ENCODE measurements at places on chromosomes 6 and 20.

DNA sequence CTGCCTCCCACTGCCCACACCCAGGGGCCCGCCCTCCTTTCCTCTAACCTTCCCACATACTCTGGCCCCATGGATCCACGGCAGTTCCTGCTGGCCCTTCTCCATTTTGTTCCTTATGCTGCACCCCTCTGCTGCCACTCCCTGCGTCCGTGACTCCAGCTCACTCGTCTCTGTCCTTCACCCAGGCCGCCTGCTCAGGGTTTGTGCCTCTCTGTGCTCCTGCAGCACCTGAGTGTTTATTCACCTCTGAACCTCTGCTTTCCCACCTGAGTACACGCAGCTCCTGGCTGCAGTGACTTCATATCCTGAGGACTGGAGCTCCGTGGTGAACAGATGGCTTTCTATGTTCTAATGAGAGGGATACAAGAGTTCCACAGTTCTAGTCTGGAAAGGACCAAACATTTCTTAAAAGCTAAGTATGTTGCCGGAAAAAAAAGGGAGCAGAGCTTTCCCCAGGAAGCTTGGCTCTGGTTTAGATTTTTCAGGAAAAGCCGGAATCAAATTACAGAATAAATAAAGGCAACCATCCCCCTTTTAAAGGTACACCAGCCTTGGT, 1.5 kb upstream of the GNRH2 start:
- peak overlapping the region; percentile 67 for H3K27ac ChIP-seq
- H3K4me1 ChIP-seq: peaks cover 2% of the 10 kb centered on the region
- H3K27me3 ChIP-seq: no peaks in the 10 kb centered on the region
- no peak for DNase-seq

- no peaks in the 10 kb centered on the region for H3K36me3 ChIP-seq
- no peak overlapping the region for H3K27ac ChIP-seq
- no peak overlapping the region for H3K4me3 ChIP-seq
Observed at GRCh38 chr6:136059308-136059707, 190.8 kb downstream of the MTFR2 start.

DNA sequence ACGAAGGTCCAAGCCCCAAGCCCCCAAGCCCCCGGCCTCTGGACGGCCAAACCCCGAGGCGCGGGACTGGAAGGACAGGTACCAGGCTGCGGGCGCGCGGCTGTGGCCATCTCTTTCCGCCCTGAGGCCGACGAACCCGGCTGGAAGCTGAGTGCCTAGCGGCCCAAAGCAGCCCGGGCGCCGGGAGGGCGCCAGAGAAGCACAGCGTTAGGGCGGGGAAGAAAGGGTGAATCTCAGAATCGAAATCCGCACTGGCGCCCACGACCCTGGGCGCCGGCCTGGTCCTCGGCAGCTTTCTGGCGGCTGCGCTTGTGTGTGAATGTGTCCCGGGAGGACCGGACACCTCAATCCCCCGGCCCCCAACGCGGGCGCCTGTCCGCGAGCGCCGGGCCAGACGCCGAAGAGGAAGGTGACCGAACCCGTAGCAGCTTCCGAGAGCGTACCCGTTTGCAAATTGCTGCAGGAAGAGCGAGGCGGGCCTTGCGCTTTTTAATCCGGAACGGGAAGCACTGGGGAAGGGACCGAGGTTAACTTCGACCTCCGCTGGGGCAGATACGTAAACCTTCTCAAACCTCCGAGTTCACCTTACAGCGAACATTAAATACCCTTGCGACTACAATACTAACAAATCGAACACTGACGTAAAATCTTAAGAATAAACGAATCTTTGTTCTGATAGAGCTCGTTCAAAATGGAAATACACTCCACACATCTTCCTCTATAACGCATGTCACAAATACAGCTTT, 2.9 kb downstream of the NRN1 start:
- no peaks in the 10 kb centered on the region for H3K36me3 ChIP-seq
- peak overlapping the region; percentile 80 for H3K27ac ChIP-seq
- peaks cover 99% of the 10 kb centered on the region for H3K27me3 ChIP-seq
- DNase-seq: no peak

GRCh38 chr20:37244572-37244957, 17.0 kb downstream of the GHRH start:
- H3K4me3 ChIP-seq: no peak overlapping the region
- H3K4me1 ChIP-seq: no peaks in the 10 kb centered on the region
- no peak overlapping the region for H3K27ac ChIP-seq
- no peak for DNase-seq
- no peaks in the 10 kb centered on the region for H3K27me3 ChIP-seq

- H3K4me3 ChIP-seq: peak overlapping the region; percentile 69
- peaks cover 4% of the 10 kb centered on the region for H3K4me1 ChIP-seq
- no peaks in the 10 kb centered on the region for H3K36me3 ChIP-seq
Observed at GRCh38 chr6:31401403-31401802, 2.0 kb upstream of the MICA start.

DNA sequence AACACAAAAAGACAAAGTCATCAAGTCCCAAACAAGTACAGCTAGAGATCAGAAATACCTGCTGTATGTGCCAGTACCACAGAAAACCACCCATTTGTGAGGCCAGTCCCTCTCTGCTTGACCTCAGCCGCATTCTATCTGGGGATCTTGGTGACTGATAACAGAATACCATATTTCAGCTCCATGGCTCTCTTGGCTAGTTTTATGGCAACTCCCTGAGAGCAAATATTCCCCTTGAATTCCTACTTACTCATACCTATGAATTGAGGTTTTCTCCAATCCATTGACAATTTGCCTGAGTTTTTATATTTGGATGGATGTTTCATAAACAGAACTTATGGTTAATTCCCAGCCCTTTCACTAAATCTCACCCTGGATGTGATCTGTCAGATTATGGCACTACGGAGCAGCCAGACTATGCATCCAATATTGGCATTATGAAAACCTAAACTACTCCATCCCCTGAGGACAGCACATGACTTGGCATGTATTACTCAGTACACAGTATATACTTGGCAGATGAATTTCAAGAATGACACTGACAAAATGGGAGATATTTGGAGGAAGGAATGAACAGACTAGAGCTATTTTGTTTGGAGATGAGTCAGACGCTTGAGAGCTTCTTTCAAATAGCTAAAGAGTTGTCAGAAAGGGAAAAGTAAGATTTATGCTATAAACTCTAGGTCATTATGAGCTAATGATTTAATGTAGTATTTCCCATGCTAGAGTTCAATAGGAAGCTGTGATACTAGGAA, 95.7 kb downstream of the PRDM1 start:
- no peaks in the 10 kb centered on the region for H3K4me1 ChIP-seq
- no peak overlapping the region for H3K4me3 ChIP-seq
- H3K36me3 ChIP-seq: no peaks in the 10 kb centered on the region
- no peaks in the 10 kb centered on the region for H3K27me3 ChIP-seq
- no peak overlapping the region for H3K27ac ChIP-seq

DNA sequence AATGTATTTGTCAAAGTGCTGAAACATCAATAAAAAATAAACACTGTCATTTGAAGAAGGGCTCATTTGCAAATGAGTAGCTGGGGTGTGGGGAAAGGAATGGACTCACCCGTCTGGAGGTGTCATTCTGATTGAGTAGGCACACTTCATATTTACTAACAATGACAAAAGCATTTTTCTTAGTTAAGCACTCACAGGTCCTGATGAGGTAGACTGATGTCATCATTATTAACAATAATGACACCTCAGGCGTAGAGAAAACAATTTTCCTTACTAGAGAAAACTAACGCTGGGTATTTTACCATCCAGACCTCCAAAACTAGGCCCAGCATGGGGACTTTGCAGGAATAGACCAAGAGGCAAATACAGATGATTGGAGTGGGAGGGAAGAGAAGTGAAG, 76.0 kb downstream of the UNC5CL start:
- H3K27ac ChIP-seq: no peak overlapping the region
- no peaks in the 10 kb centered on the region for H3K27me3 ChIP-seq
- DNase-seq: no peak
- H3K4me3 ChIP-seq: no peak overlapping the region
- H3K36me3 ChIP-seq: no peaks in the 10 kb centered on the region
- no peaks in the 10 kb centered on the region for H3K4me1 ChIP-seq

DNA sequence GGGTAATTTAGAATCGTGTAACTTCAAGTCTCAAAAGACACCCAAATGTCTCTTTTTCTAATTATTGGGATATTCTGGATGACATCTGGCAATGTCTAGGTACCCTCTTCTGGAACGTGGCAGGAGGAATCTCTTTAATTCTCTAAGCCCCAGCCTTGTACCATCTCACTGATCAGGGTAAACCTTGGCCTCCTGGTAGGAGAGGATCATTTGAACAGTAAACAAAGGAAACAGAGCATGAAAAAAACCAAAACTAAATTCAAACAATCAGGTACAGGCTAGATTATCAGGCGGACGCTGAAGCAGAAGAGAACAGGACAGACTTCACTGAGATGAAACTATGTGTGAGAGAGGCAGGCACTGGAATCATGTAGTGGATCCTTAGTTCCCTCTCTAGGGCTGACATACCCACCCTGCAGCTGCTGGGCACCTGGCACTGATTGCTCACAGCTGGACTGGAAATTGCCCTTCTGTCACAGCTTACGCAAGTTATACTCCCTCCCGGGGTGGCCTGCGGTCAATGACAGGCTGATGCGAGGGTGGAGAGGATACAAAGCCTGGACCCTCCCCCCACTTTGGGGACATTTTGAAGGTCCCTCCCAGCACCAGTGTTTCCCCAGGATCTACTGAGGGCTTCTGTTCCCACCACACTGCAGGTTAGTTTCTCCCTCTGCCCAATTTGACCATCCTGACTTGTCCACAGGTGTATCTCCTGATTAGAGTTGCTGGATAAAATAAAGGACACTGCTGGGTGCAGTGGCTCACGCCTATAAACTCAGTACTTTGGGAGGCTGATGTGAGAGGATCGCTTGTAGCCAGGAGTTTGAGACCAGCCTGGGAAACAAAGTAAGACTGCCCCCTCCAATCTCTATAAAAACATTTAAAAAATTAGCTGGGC, 20.6 kb upstream of the ZBTB24 start:
- H3K4me1 ChIP-seq: no peaks in the 10 kb centered on the region
- H3K27ac ChIP-seq: no peak overlapping the region
- no peaks in the 10 kb centered on the region for H3K27me3 ChIP-seq
- no peaks in the 10 kb centered on the region for H3K36me3 ChIP-seq

DNA sequence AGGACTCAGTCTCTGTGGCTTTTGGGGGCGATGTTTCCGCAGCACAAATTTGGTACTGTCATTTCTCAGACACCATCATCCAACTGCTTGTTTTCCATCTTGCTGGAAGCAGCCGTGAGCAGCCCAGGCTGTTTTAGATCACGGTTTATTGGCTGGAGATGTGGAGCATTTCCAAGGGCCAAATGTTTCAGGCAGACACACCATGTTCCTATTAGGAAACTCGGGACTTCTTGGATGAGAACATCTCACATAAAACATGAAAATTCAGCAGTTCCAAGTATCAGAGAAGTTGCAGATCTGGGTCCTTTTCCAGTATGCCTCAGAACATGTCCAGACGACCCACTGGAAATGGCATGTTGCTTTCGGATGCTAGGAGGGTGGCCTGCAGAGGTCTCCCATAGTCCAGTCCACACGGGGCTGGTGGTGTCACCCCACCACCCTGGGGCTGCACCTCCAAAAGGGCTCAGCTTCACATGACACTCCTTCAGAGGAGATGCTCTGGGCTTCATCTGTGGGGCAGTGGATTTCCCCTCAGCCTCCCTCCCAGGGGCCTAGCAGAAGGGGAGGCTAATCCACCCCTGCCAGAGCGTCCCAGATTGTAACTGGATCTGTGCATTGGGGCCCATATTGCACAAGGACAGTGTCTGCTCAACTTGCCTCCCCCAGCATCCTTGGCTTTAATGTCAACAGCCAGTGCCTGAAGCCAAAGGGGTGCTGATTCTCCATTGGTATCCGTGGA, 176.3 kb downstream of the SCP2D1 start:
- H3K27ac ChIP-seq: peak overlapping the region; percentile 86
- H3K4me3 ChIP-seq: no peak overlapping the region
- no peaks in the 10 kb centered on the region for H3K36me3 ChIP-seq
- no peaks in the 10 kb centered on the region for H3K4me1 ChIP-seq
- no peak for DNase-seq

DNA sequence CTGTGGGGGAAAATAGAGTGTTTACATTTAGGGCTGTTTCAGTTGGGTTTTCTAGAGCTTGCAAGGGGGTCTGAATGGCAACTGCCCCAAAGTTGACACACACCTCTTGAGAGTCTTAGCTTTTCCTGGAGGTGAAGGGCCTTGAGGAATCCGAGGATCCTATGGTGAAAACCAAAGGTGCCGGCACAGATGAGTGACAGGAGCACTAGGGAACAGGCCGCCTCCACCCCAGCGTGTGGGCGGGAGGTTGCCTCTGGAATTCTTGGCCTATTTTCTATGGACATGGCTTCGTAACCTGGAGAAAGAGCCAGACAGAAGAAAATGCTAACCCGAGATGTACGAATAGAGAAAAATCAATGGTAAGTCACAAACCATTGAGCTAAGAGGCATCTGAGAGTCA, 283.2 kb upstream of the FOXQ1 start:
- no peak overlapping the region for H3K27ac ChIP-seq
- no peak for DNase-seq
- no peak overlapping the region for H3K4me3 ChIP-seq

DNA sequence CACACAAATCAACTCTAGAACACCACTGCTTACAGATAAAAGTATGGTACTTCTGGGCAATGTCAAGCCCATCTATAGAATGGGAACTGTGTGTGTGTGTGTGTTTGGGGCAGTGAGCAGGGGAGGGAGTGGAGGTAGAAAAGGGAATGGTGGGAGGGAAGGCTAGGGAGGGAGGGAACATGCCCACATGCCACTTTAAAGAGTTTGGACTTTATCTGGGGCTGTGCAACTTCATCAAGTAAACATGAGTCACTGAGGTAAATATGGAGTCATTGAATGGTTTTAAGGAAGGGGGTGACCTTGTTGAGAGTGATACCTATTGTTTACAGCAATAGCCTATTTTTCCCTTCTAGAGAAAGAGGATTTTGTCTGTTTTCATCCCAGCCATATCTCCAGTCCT, 22.5 kb upstream of the RNGTT start:
- no peaks in the 10 kb centered on the region for H3K27me3 ChIP-seq
- H3K27ac ChIP-seq: no peak overlapping the region
- H3K4me1 ChIP-seq: no peaks in the 10 kb centered on the region
- no peak for DNase-seq

GRCh38 chr6:128209771-128210170, 308.9 kb upstream of the THEMIS start:
- H3K36me3 ChIP-seq: no peaks in the 10 kb centered on the region
- no peak overlapping the region for H3K4me3 ChIP-seq
- no peak for DNase-seq
- no peaks in the 10 kb centered on the region for H3K4me1 ChIP-seq

DNA sequence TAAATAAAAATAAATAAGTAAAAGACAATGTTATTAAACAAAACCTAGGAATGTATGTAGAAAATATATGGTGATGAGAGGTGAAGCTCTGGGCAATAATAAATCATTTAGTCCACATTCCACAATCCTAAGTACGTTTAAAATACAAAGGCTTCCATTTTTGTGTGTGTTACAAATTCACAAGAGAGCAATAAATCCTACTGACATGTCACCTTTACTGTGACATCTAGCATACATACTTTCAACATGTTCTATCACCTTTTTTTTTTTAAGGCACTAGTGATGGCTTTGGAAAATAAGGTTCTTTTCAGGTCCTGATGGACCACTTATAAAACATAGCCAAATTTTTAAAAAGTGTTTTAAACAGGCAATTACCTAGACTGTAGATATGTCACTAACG, 12.0 kb downstream of the REV3L start:
- no peaks in the 10 kb centered on the region for H3K36me3 ChIP-seq
- no peak overlapping the region for H3K27ac ChIP-seq
- DNase-seq: no peak
- no peaks in the 10 kb centered on the region for H3K4me1 ChIP-seq
- no peak overlapping the region for H3K4me3 ChIP-seq

Data from breast epithelium (tissue), 4 donors.